Activated naive CD4-positive, alpha-beta T cell treated with Interleukin-2 at 50 U/mL for 16 hours (primary cell): ENCODE measurements at places on chromosomes 7 and 10.

- DNase-seq: no peak
Measured at GRCh38 chr10:22344249-22344648, 1.0 kb upstream of the SPAG6 start.

DNA sequence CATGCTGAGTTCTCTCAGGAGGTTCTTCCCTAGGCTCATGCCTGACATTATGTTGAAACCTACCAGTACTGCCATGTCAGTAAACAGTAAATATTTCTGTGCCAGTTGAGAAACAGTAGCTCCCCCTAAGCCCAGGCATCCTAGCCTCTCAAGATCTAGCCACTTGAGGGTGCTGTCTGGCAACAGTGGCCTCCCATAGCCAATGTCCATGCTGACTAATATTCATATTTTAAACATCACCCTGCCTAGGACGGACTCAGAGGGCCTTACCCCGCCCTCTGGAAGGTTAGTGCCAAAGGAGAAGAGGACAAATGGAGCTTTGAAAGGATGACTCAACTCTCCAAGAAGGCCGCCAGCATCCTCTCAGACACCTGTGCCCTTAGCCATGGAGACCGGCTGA, 7.7 kb downstream of the ACSM6 start:
- no peak for DNase-seq

- no peak for DNase-seq
Measured at GRCh38 chr7:47908720-47909119, 39.5 kb downstream of the PKD1L1 start.

GRCh38 chr7:11170863-11171568, 197.3 kb downstream of the PHF14 start:
- DNase-seq: no peak

DNA sequence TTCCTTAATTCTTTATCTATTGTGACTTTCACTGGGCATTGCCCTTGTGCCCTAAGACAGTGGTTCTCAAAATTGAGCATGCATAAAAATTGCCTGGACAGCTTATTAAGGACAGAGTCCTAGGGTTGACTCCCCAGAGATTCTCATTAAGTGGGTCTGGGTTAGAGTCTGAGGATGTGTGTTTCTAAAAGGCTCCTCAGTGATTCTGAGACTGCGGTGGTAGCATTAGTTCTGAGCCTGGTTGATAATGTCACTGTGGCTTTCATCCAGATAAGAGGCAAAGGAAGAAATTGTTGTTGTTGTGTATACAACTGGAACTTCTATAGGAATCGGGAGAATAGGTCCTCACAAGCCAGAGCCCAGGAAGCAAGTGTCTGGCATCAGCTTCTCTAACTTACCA, 1.3 kb downstream of the IFIT2 start:
- DNase-seq: no peak
